T-helper 17 cell (primary cell): ENCODE measurements at places on chromosomes 4 and X.

- DNase-seq = no peak
Measured at GRCh38 chr4:7323872-7324650, 110.7 kb downstream of the PSAPL1 start.

GRCh38 chrX:130841776-130842175 lies 61.2 kb downstream of the ENOX2 start:
- no peak for DNase-seq

DNA sequence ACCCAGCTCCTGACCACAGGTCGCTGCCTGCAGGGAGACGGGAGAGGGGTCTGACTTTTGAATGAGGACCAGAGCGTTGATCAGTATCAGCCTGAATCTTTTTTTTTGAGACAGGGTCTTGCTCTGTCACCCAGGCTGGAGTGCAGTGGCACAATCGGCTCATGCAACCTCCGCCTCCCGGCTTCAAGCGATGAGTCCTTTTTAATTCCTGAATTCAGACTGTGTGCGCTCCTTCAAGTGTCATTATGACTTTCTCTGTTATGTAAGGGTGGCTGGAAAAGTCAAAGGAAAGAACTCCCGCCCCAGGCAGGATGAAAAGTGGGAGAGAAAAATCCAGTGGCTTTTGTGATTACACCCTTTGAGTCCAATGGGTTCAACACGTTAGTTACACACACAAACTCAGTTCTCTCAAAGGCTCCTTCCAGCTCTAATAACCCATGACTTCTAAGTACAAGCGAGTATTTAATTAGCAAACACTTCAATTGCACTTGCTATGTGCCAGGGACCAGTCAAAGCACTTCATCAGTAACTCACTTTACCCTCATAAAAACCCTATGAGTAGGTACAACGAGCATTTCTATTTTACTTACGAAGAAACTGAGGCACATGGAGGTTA lies 44.4 kb downstream of the PDHA1 start:
- no peak for DNase-seq

DNA sequence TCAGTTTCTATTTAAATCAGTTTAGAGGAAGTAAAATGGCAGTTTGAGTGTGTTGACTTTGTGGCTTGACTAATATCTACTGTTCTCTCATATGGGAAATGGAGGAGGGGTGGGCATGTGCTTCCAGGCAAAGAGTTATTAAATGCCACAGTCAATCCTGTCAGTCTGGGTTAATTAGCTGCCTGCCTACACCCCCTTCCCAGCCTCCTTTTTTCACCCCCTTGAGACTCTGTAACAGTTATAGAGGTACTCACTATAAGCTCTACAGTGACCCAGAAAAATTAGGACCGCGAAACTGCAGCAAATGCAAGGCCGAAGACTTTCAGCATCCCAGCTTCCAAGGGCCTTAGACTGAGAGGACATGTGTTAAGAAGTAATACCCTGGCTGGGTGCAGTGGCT lies 165.2 kb downstream of the CORIN start:
- no peak for DNase-seq

GRCh38 chr4:66372706-66373105 lies 702.4 kb upstream of the EPHA5 start:
- DNase-seq = no peak

GRCh38 chr4:150355858-150356455 lies 226.0 kb upstream of the MAB21L2 start:
- DNase-seq = no peak

- DNase-seq = no peak
Measured at GRCh38 chr4:139988863-139989765, 164.9 kb downstream of the MAML3 start.

GRCh38 chr4:27011401-27011800 lies 150.8 kb downstream of the STIM2 start:
- no peak for DNase-seq

DNA sequence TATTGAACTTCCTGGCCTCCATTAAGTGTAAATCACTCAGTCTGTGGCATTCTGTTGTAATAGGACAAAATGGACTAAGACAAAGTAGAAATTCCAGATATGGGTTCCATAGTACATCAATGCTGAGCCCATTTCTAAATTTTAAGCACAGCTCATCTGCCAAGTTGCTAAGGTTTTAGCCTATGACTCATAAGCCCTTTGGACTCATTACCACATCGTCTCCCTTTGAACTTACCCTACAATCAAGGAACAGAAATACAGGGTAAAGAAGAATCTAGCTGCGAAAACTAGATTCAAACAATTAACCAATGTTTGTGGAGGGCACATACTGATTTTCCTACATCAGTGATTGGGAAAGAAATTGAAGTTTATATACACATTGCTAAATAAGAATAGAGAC lies 31.8 kb downstream of the NAA11 start:
- DNase-seq = no peak

DNA sequence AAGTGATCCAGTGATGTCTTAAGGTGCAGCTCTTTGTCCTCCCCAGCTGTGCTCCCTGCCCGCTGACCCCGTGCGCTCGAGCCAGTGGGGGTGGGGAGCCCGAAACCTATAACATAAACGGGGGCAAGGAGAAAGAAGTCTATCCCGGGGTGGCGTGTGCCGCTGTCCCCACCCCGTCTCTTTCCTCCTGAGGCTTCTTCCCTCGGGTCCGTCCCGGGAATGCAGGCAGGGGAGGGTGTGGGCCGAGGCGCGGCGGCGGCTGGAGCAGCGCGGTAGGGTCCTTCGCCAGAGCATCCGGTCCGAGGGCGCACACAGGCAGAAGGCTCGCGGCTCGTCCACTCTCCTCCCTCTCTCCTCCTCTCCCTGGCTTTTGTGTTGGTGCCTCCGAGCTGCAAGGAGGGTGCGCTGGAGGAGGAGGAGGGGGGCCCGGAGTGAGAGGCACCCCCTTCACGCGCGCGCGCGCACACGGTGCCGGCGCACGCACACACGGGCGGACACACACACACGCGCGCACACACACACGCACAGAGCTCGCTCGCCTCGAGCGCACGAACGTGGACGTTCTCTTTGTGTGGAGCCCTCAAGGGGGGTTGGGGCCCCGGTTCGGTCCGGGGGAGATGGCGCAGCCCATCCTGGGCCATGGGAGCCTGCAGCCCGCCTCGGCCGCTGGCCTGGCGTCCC lies at the start of gene RAB33A:
TSS of gene RAB33A (plus strand) at position 517 of the 681 bp plus-strand sequence. CDS start at position 618, 101 bp downstream.
- peak; percentile 16 for DNase-seq

DNA sequence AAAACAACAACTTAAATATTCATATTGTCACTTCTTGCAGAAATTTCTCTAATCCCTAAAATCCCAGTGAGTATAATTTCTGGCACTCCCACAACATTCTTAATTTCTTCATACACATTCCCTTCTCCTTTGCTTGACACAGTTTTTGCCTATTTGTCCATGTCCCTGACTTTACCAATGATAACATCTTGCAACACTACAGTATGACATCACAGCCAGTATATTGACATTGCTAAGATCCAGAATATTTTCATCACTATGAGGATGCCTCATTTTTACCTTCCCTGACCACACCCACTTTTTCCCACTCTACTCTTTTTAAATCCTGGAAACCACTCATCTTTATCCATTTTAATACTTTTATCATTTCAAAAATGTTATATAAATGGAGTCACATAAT lies 292.3 kb upstream of the GK2 start:
- no peak for DNase-seq

DNA sequence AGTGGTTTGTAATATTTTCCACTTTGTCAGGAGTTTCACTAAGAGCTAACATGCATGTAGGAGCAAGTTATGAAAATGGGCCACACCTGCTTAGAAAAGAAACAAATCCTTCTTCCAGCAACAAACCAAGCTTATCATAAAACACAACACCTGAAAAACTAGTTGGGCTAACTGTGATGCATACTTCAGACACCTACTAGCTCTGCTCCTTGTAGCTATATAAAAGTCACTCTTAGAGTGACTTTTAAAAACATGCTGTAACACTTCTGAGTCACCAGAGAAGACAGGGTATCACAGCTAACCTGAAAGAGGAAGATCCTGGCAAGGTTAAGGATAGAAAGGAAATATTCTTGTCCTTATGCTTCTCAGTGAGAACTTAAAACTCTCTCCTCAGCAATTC lies 3.6 kb upstream of the SLAIN2 start:
- DNase-seq = no peak

- no peak for DNase-seq
Measured at GRCh38 chr4:150625033-150625432, 43.1 kb downstream of the MAB21L2 start.

DNA sequence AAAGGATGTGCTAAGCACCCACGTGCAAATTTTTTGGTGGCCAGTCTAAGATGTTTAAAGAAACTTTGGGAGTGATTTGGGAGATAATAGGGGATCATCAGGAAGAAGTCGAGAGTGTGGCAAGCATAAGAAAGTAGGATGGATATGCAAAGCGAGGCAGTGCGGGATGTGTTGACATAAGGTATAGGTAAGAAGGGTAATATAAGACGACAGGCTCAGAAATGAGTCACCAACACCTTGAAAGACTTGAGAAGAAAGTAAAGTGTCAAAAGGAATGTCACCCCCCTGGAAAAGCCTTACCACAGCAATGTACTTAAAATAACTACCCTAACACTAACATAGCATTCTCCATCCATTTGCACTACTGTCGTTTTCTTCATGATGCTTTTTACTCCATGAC lies 69.8 kb upstream of the BMP2K start:
- no peak for DNase-seq

GRCh38 chr4:146222313-146222712 lies 8.0 kb downstream of the REELD1 start:
- no peak for DNase-seq

DNA sequence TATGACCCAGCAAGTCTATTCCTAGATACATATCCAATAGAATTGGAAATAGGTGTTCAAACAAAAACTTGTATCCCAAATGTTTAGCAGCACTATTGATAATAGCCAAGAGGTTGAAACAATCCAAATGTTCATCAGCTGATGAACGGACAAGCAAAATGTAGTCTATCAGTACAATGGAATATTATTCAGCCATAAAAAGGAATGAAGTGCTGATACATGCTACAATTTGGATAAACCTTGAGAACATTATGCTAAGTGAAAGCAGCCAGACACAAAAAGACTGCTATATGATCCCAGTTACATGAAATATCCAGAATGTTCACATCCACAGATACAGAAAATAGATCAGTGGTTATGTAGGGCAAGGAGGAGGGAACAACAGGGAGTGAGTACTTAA lies 50.1 kb downstream of the PLAC1 start:
- DNase-seq = no peak

GRCh38 chr4:10554694-10555093 lies 97.5 kb upstream of the ZNF518B start:
- no peak for DNase-seq

DNA sequence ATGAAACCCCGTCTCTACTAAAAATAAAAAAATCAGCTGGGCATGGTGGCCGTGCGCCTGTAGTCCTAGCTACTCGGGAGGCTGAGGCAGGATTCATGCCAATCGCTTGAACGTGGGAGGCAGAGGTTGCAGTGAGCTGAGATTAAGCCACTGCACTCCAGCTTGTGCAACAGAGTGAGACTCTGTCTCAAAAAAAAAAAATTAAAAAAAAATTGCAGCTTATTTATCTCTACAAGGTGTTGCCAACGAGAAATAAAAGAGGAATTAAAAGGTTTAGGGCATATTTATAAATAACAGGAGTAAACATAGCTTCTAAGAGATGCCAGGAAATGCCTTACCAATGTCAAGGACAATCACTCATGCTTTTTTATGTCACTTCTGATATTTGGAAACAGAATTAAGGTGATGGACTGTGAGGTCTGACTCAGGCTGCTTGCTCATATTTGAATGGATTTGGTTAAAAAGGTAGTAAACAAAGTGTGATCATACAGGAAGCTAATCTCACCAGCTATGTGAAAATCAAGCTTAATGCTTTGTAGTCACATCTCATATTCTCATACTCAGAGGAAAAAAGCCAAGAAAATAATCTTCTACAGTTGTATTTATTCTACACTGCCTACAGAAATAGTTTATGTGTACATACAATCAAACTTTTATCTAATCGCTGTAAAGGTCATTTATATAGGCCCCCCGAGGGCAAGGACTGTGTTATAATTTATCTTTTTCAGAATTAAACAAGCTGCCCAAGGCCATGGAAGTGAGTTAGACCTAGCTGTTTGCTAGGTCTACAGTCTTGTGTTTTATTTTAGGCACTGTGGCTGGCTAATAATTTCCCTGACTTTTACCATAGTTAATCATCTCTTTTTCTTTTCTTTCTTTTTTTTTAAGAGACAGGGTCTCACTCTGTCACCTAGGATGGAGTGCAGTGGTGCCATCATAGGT lies 61.1 kb upstream of the RBMX start:
- no peak for DNase-seq

DNA sequence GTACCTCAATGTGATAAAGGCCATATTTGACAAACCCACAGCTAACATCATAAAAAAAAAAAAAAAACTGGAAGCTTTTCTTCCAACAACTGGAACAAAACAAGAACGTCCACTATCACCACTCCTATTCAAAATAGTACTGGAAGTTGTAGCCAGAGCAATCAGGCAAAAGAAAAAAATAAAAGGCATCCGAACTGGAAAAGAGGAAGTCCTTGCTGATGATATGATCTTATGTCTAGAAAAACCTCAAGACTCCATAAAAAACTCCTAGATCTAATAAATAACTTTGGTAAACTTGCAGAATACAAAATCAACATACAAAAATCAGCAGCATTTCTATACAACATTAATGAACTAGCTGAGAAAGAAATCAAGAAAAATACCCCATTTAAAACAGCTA lies 134.3 kb downstream of the TEX11 start:
- no peak for DNase-seq

- DNase-seq = no peak
Measured at GRCh38 chr4:41878991-41879491, 56.2 kb upstream of the TMEM33 start.

DNA sequence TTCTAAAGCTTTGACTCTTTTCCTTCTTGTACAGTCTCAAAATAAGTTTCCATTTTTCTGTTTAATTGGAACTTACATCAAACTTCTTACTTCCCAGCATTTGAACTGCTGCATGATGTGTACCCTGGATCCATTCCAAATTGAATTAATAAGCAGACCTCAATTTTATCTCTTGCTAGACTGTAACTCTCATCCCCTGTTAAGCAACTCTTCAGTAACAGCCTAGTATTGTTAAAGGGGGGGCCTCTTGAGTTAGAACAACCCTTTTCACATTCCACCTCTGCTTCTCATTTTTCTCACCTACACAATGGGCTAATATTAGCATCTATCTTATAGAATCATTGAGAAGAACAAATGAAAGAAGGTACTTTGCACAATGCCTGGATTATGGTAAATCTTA lies 169.4 kb downstream of the IL1RAPL1 start:
- no peak for DNase-seq

GRCh38 chrX:109489174-109489573 lies 7.3 kb upstream of the GUCY2F start:
- no peak for DNase-seq

GRCh38 chrX:119942173-119942819 lies 1.3 kb downstream of the NKAP start:
- no peak for DNase-seq

DNA sequence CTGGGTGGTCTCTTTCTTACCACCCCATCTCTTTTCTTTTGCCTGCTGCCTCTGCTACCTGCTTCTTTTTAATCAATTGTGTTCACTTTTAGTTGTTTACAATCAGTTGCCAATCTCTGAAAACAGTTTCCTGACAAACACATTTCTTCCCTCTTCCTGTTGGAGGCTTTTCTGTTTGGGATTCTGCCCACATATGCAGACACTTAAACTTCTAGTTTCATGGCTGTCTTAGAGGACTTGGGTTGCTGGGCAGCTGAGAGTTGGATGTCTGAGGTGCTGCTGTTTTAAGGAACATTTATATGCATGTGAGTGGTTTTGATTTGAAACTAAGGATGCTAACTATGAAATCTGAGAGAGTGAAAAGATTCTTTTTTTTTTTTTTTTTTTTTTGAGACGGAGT lies 112.3 kb upstream of the LIMCH1 start:
- DNase-seq = no peak

GRCh38 chrX:12672367-12673106 lies 118.7 kb upstream of the PRPS2 start:
- DNase-seq = no peak

- DNase-seq = no peak
Measured at GRCh38 chr4:153155686-153156085, 48.6 kb upstream of the TRIM2 start.
